CD14-positive monocyte (primary cell): ENCODE measurements at places on chromosomes 1 and 21.

- no peak for DNase-seq
These were observed 77.2 kb upstream of the SIPA1L2 start for GRCh38 chr1:232707142-232707541.

- no peak for DNase-seq
These were observed 7.9 kb downstream of the RD3 start for GRCh38 chr1:211483896-211484612.

DNA sequence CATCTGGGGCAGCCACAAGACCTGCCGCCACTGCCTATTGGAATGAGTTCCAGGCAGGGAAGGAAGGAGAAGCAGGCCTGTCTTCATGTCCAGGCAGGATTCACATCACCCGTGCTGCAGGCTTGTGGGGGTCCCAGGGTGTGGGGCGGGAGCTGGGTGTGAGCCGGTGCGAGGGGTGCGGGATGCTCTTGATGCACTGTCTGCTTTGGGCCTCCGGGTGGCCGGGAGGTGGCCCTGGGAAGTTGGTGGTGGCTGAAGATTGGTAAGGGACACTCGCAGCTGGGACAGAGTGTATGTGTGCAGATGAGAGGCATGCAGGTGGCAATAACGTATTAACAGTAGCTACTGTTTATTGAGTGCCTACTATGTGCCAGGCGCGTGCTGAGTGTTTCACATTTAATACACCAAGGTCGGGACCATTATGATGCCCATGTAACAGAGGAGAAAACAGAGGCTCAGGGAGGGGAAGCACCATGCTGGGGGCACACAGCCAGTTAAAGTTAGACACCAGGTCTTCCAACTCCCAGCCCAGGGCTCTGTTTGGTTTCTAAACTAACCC, 3.3 kb downstream of the CROCC start:
- no peak for DNase-seq

DNA sequence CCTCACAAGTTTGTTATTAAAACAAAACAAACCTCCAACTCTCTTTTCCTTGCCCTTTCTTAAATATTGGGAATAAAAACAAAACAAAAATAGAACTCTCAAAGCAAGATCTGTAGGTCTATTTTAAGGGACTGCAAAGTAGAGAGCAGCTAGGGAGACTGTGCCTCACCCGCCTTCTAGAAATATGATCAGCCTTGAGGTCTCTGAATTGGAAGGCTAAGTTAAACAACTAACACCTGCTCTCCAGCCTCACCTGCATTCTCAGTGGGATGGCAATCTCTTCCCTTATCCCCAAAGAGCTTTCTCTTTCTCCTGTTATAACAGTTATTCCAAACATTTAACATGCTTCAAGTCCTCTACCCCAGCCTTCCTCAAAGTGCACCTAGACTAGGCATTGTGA, 75.5 kb upstream of the TNR start:
- no peak for DNase-seq

DNA sequence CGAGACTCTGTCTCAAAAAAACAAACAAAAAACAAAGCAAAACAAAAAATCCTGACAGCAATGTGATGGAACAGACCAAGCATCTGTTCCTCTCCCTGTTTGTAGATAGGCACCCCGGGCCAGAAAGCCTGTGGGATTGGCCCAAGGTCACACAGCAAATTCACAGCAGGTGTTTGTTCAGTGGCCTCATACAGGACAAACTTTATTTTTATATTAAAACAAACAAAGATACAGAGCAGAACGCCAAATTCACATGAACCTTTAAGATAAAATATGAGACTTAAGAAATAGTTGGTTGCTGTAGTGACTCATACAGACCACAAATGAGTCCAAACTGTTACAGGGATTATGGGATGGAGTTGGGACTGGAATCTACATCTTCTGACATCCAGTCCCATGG, 2.3 kb upstream of the CELA2A start:
- no peak for DNase-seq

GRCh38 chr1:165862448-165862847, 35.0 kb downstream of the UCK2 start:
- peak; percentile 38 for DNase-seq

DNA sequence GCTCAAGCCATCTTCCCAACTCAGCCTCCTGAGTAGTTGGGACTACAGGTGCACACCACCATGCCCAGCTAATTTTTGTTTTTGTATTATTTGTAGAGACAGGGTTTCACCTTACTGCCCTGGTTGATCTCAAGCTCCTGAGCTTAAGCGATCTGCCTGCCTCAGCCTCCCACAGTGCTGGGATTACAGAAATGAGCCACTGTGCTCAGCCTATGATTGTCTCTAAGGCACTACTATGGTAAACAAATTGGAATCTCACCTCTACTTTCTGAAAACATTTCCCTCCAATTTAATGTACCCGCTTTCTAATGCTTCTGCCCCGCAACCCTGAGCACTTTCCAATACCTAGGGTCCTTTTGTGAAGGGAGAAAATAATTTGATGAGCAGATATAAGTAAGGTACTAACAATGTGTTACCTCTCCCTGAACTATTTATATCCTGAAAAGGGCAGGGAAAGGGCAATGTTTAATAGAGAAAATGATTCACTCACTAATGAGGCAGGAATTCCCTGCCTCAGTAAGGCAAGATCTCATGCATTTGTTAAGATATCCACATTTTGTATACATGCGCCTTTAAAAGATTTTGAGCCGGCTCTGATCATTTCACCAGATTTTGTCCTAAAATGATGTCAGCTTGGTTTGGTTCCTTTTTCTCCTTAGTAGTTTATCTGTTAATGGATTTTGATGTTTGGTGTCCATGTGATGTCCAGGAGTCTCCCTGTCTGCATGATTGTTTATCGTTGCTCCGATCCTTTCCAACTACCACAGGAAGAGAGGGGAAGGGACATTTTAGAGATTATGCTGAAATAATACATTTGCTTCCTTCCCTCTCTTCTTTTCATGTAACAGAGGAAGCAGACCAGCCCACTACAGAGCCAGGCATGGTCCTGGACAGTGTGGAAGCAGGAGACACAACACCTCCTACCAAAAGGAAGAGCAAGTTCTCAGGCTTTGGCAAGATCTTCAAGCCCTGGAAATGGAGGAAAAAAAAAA, 47.3 kb upstream of the RCC1 start:
- DNase-seq = no peak

DNA sequence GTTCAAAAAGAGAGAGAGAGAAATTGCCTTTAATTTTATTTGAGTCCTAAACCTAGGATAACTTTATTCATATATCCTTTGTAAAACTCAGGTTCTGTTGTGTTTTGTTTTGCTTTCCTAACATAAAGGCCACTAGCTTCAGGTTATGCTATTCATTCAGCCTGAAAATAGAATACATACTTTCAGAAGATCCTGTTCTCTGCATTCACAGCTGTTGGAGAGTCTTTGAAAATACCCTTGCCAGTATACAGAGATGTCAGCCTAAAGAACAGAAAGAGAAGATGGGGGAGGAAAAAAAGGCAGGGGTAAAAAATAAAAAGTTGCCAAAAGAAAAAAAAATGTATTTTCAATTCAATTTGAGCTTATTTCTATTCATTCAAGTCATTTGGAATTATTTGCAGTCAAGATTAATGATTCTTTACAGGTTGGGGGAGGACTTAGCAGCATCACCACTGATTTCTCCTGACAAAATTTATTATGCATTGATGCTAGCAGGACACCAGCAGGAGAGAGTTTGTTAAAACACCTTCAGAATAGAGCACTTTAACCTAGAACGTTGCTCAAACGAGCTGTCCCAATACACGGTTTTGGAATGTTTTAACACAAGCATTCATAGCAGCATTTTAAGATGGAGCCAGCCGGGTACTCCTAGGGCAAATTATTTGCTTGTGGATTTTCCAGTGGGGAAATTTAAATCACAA, 318.5 kb downstream of the NTNG1 start:
- DNase-seq = no peak

DNA sequence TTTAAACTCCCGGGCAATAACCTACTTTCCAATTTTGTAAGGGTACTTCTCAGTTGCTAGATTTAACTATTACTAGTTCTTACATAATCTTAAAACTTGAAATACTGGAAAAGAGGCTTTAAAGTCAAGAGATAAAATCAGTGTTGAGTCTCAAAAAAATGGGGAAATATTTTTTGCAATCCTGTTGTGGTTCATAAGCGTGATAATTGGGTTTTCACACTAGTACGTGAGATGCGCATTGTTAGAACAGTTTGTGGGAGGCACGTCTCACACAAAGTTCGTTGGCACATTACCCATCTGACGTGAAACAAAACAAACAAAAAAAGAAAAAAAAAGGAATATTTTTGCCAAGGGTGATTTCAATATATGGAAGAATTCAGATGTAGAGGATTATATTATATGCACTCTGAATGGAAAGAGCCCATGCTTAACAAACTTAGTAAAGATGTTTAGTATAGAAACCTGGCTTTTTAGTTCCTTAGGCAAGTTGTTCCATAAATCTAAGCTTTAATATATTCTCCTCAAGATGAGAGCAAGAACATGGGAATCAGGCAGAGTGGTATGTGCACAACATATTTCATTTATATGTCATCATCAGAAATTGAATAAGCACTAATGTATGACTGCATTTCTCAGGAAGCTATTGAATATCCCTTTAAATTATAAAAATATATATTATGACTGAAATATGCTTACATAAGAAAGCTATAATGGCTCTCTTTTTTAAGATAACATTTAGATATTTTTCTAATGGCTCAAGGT, 73.9 kb upstream of the TNFSF4 start:
- no peak for DNase-seq

- DNase-seq = no peak
These were observed 234.6 kb upstream of the NR5A2 start for GRCh38 chr1:199792874-199793273.

DNA sequence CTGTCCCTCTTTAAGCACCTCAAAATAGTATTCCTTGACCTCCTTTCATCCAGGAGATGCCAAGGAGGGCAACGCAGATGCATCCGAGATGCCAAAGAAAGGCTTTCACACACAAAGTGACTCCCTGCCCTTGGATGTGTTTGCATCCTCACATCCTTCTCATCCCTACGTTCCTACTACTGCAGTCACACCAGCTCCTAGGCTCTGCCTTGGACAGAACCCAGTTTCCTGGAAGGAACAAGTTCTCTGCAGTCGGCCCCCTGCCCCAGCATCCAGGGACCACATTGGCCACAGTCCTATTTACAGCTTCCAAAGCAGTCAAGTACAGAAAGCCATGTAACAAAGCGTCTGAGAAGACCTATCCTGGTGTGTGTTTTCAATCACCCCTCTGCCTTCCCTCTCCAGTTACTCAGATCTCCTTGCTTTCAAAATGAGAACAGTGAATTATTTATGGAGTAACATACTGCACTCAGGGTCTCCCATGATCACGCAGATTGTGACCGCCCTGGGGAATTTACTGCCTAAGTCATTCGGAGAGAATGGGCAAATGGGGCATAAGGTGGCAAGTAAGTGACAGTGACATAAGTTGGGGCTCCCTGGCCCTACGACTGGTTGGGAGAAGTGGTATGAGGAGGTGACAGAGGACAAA, 21.8 kb upstream of the SRP9 start:
- no peak for DNase-seq

DNA sequence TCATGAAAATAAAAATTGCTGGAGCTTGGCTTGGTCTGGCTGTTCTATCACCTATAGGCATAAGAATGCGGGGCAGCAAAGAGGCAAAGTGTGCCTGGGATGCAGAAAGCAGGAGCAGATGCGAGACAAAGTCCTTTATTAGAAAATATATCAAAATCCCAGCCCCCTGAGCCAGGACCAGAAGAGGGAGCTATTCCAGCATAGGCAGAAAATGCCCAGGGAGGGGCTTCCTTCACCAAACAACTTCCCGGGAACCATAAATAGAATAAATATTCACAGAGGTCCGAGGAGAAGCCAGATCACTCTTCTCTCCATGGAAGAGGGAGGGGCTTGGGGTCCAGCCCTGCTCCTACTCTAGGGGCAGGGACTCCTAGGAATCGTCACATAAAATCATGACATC, 5.0 kb downstream of the PPOX start:
- DNase-seq = no peak

GRCh38 chr1:165707984-165708706, 9.8 kb upstream of the ALDH9A1 start:
- no peak for DNase-seq

- no peak for DNase-seq
These were observed 8.2 kb downstream of the NBPF1 start for GRCh38 chr1:16605213-16605525.

DNA sequence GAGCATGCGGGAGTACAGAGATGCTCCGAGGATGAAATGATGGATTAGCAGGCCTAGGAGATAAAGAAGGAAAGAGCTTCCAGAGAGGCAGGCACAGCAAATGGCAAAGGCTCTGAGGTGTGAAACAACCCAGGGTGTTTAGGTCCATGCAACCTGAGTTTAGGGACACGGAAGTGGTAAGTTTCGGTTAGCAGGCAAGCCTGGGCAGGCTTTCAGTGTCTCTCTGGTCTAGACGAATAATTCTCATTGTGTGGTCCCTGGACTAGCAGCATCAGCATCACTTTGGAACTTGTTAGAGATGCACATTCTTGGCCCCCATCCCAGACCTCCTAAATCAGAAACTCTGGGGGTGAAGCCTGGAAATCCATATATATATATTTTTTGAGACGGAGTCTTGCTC, 18.6 kb downstream of the NKAIN1 start:
- DNase-seq = no peak

DNA sequence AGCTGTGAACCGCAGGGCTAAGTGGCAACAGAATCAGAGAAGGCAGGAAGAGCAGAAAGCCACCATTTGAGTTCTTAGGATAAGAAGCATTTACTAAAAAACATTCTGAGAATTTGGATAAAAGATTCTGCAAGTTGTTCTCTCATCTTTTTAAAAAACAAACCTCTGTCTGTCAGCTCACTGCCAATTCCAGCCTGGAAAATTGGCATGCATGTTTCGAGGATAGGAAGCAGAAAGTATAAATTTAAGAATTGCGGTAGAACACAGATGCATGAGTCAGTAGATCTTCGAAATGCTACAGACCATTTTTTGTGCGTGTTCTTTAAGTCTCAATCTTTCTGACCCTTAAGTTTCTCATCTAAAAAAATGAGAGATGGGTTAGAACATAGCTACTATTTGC, 544.5 kb upstream of the DAB1 start:
- no peak for DNase-seq

- DNase-seq = no peak
These were observed 37.4 kb downstream of the ABCG1 start for GRCh38 chr21:42256316-42256715.

DNA sequence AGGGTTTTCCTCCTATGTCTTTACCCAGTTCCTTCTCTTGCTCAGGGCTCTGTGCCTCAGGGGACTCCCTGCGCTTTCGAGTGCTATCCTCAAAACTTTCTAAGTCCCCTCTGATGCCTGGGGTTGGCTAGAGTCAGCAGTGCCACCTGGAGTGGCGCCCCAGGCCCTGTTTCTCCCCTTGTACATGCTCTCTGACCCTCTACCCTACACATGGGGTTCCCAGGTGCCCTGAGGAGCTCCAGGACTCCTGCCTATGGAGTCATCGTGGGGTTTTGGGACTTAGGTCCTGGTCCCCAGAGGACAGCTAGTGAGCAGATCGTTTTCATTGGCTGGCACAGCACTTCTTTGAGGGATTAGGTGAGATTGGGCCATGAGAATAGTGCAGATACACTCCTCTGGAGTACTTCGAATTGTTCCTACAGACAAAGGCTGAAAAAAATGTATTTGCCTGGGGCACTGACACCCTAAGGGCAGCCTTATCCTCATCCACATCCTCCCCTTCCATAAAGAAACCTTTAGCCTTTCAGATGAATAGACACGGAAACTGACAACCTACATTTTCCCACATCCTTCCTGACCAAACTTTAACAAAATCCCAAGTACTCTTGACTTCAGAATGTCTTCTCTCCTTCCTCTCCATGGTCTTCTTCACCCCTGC, 41.5 kb downstream of the LGR6 start:
- DNase-seq = no peak
